ENCODE measurements at places on chromosomes 3 and 15.

GRCh38 chr3:51777985-51778384 is 1.1 kb downstream of the IQCF6 start:
- peak; percentile 73 for DNase-seq

DNA sequence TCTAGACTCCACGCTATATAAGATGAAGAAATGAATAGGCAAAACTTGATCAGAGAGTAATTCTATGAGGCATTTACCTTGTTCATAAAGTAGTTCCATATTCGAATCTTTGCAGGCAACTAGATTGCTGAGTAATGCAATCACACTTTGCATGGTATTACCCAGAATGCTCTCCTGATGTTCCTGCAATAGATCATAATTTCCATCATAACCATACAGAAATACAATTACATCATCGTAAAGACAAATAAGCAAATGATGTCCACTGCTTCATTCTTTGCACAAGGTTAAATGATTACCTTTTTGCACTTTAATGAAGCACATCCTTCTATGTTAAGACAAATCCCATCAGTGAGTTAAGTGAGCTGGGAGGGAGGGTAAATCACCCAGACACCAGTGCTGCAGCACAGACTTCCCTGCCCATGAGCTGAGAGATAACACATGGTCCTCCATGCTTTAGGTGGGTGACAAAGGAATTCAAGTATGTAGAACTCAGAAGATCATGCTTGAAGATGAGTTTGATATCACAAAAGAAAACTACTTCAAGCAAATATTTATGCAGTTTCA is 366.7 kb downstream of the CTNNB1 start:
- no peak for DNase-seq

DNA sequence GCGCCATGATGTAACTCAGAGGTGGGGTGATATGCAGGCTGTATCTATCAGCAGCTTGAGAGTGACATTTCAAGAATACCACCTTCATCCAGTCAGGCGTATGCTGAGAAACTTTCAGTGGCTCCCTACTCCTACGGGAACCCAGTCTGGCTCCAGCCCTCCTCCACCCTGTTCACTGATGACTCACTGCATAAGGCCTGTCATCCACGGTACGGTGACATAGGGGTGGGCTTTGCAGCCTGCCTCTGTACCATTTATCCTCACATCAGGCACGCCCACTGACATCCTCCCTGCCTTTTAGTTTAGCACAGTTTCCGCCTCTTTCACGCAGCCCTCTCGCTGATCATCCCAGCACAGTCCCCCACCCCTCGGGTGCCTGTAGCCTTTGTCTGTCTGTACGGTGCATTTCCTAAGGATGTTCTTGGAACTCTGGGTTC is 11.7 kb downstream of the PXYLP1 start:
- DNase-seq: no peak

- no peak for DNase-seq
These were observed 59.8 kb upstream of the HEG1 start for GRCh38 chr3:125115640-125116039.

GRCh38 chr3:59886790-59887189 is 837.0 kb upstream of the CFAP20DC start:
- no peak for DNase-seq

DNA sequence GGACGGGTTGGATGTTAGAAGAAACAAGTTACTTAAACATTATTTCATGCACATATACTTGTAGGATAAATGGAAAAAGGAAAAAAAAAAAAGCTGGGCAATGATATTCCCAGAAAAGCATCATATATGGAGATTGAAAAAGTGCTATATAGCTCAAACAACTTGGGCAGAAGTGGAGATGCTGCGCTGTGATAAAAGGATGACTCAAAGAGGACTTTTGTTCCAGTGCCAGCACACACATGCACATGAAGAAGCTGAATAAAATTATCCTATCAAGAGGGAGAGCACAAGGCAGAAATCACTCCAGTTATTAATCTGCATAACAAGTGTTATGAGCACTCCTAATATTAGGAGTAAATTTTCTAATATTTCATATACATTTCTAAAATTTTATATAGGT is 30.9 kb downstream of the FRMD4B start:
- DNase-seq: no peak

DNA sequence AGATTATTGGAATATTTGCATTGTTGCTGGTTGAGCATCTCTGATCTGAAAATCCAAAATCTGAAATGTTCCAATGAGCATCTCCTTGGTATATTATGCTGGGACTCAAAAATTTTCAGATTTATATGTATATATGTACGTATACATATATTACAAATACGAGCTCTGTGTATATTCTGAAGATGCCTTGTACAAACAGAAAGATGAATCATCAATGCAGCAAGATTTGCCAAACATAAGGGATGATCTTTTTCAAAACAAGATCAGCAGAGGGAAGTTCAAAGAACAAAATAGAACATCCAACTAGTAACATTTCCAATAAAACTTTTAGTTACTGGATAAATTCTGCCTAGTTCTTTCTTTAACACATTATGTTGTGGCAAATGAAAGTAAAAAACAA is 42.5 kb downstream of the HERC1 start:
- DNase-seq: no peak

DNA sequence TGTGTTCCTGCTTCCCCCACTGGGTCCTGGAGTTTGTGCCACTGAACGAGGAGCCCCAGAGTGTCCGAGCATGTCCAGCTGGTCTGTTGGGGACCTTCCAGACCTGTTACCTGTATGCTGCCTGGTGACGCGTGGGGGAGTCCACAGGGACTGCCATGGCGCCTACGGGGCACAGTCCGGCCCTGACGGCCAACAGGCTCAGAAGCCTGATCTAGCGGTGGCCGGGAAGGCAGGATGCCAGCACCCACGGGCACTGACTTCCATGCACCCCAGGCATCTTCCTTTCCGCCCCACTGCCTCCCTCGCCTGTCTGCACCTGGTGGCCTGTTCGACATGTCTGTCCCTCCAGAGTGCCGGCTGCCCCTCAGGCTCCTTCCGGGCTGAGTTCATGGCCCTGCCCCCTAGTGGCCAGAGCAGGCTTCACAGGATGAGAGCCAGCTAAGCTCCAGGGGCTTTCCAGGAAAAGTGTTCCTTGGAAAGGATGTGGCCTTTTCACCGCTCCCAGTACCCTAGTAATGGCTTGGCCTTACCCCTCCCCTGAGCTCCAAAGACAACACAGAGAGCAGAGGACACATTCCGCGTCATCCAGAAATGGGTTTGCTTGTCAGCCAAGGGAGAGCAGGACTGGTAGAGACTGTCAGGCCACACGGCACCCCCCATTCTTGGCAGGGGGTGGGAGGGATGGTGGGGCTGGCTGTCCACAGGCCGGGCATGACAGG is 35.7 kb downstream of the NGRN start:
- peak; percentile 86 for DNase-seq

GRCh38 chr15:29065571-29065970 is 179.8 kb downstream of the APBA2 start:
- DNase-seq: no peak

- DNase-seq: no peak
These were observed 184.3 kb downstream of the ANXA2 start for GRCh38 chr15:60213377-60214000.

DNA sequence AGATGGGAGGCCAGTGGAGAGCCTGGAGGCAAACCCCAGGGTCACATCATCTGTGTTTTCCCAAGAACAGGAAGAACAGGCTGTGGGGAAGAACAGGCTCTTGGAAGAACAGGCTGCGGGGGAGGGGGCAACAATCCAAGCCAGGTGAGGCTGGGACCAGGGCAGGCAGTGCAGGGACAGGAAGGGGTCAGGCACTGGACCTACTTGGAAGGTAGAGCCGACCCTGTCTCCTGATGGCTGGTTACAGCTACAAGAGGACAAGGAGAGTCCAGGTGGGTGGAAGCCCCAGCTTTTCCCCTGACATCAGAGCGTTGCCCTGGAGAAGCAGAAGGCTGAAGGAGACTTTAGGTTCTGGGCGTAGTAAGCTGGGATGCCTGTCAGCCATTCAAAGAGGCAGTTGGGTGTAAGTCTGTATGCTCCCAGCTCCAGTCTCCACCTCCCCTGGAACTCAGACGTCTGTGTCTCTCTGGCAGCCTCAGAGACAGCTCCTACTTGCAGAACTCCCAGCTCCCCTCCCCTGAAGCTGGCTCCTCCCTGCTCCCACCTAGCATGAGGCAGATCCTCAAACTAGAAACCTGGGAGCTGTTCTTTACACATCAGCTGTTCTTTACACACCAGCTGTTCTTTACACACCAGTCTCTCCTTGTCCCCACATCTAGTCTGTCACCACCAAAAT is 130.9 kb downstream of the DNAJB8 start:
- no peak for DNase-seq

- DNase-seq: no peak
These were observed 60.1 kb downstream of the IQSEC1 start for GRCh38 chr3:13013151-13013561.

DNA sequence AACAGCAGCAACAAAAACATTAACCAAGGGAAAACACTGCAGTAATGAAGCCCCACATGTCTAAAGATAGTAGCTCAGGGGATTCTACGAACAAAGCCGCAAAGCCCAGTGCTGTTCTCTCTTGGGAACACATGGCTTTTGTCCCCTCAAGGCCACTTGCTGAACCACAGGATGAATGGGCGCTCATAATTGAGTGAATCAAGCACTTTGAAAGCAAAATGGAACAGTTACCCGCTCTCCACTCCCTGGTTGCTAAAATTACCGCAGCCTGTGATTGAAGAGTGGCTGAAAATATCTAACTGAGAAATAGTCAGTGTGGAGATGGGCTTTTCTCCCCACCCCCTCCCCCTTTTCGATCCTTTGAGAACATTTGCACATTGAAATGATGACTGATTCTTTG is 39.6 kb downstream of the RASGRF1 start:
- DNase-seq: no peak

DNA sequence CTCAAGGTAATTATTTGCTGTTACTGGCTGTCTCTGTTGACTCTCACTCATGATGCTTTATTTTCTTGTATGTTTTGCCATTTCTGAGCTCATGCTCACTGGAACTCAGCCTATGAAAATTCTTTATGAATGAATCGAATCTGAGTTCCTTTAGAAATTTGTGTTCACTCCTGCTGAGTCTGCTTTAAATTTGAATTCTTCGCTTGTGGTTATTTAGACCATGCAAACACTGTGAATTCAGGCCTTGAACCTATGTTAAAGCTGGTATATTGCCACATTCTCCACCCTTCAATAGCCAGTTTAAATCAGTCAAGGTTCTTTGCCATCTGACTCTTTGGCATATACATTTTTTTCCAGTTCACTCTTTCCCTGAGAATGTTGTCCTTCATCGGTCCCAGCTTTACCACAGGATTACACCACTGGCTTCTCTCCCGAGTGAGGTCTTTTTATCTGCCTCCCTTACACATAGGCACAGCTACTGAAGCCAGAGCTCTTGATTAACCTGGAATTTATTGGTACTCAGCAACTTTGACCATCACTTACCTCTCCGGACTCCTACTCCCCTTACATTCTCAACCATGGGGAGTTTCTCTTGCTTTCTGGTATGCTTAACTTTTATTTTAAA is 400.6 kb downstream of the VPS13C start:
- no peak for DNase-seq

- DNase-seq: no peak
These were observed 57.6 kb upstream of the RGMA start for GRCh38 chr15:93146601-93147000.

DNA sequence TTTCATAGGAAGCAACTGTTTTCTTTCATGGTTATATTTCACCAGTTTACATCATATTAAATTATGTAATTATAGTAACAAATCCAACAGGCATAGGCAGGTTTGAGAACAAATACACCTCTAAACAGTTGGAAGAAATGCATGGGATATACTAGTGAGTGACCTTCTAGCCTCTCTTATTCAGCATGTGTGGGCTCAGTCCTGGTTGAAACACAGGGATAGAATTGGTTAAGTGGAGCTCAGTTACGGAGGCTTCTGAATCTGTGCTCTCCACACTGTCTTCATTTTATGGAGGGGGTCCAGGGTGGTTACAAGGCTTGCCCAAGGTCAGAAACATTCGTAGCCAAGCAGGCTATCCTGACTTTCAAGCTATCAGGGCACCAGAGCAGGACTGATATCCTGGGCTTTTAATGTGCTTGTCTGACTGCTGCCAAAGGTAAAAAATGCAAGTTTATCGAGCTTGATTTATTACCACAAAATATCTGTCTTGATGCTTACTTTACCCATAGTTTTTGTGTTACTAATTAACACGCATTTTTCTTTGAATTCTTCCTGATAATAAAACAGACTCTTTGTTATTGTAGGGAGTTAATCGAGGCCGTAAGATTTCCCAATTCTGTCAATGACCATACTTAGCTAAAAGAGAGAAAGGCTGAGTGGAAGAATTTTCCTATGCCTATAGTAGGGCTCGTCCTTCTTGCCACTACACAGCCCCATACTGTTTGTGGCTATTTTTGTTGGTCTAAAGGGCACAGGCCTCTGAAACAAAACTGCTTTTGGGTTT is 89.6 kb downstream of the FILIP1L start:
- DNase-seq: no peak

DNA sequence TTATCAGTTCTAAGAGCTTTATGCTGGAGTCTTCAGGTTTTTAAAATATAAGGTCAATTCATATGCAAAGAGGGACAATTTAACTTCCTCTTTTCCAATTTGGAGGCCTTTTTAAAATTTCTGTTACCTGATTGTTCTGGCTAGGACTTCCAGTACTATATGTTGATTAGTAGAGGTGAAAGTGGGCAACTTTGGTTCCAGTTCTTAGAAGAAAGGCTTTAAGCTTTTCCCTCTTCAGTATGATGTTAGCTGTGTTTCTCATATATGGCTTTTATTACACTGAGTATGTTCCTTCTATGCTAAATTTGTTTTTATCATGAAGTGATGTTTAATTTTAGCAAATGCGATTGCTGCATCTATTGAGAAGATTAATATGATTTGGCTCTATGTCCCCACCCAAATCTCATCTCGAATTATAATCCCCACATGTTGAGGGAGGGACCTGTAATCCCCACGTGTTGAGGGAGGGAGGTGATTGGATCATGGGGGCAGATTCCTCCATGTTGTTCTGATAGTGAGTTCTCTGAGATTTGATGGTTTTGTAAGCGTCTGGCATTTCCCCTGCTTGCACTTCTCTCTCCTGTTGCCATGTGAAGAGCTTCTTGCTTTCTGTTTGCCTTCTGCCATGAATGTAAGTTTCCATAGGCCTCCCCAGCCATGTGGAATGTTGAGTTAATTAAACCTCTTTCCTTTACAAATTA is 33.8 kb downstream of the FAIM start:
- DNase-seq: no peak

DNA sequence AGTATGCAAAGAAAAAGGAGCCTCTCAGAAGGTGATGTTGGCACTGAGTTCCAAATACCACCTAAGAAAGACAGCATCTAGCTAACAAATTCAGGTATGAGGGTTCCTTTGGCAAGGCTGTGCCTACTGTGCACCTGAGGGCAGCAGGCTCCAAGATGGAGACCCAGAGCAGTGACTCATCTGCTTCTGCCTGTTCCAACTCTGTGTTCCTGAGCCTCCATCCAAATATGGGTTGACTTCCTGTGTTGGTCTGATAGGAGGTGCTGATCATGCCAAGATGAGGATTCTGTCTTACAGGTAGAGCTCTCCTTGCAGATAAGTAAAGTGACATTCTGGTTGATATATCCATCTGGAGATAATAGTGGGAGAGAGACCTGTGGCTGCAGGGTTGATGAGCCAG is 26.0 kb downstream of the SV2B start:
- DNase-seq: no peak

GRCh38 chr3:20914310-20914709 is 728.3 kb upstream of the SGO1 start:
- DNase-seq: no peak

GRCh38 chr3:32147933-32148332 is 41.5 kb downstream of the GPD1L start:
- DNase-seq: no peak
